Natural killer cell treated with Interleukin-12 subunit alpha and Interleukin-12 subunit beta and Interleukin-15 and Interleukin-18, amount 100 ng/mL, for 72 hours (primary cell): ENCODE measurements at places on chromosomes 2 and 18. TPM values are rescaled to one million over a fixed set of nuclear protein-coding genes. Genes with fewer than 3 reads are reported as not detected.

The BOK gene
- total RNA-seq: 2.2 TPM

DNA sequence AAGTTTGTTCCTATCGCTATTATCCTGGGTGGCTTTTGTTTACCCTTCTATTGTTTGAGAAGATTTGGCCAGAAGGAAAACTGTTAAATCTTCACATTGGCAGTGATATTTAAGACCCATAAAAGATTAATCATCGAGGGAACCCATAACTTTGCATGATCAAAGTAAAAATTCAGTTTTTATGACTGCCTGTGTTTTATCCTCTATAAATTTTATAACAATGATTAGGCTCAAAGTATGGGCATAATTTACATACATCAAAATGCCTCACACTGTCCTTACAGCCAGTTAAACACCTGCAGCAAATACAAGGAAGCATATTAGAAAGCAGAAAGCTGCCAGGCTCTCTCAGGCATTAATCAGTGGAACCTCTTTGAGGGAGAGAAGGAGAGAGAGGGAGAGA, 289.1 kb downstream of the ICOS start:
- no peak overlapping the region for H3K27ac ChIP-seq
- no peak for DNase-seq
- H3K4me1 ChIP-seq: no peaks in the 10 kb centered on the region
- no peaks in the 10 kb centered on the region for H3K36me3 ChIP-seq
- peaks cover 12% of the 10 kb centered on the region for H3K27me3 ChIP-seq

DNA sequence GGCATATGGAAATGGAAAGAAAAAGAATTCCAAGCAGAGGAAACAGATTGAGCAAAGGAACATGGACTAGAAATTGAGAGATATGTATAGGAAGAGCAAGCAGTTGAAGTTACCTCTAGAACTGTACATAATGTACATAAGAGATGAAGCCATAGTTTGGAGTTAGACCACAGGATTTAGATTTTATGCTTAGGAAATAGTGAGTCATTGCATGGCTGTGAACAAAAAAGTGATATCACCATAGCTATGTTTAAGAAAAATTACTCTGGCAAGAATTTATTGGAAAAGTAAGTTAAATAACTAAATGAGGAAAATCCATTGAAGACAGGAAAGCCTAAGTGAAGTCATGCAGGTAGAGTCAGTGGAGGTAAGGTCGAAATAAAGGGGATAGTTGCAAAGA, 99.4 kb upstream of the GALNT5 start:
- H3K4me1 ChIP-seq: no peaks in the 10 kb centered on the region
- no peak overlapping the region for H3K4me3 ChIP-seq
- DNase-seq: no peak
- H3K27ac ChIP-seq: no peak overlapping the region
- H3K36me3 ChIP-seq: no peaks in the 10 kb centered on the region

DNA sequence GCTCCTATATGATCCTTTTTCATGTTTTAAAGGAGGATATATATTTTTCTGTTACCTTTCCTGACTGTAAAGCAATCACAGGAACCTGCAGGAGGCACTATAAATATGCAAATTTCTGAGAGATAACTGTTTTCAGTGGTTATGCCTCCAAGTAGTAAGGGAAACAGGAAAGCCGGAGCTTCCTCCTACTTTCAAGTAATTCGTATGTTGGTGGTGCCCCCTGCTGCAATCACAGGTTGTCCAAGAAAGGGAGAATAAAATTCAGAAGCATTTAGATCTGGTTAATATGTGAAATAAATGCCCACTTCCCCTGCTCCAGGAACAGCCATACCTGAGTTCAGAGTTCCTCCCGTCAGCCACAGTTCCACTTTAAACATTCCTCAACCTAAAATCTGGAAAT, 12.0 kb upstream of the BCL11A start:
- H3K27ac ChIP-seq: no peak overlapping the region
- peaks cover 35% of the 10 kb centered on the region for H3K27me3 ChIP-seq
- no peaks in the 10 kb centered on the region for H3K36me3 ChIP-seq
- H3K4me1 ChIP-seq: peaks cover 3% of the 10 kb centered on the region

GRCh38 chr2:152499896-152500735, 165.1 kb downstream of the FMNL2 start:
- no peak overlapping the region for H3K27ac ChIP-seq
- H3K4me1 ChIP-seq: no peaks in the 10 kb centered on the region
- peaks cover 10% of the 10 kb centered on the region for H3K27me3 ChIP-seq
- H3K4me3 ChIP-seq: no peak overlapping the region

The DNER gene
- 0.14 TPM for total RNA-seq

- no peak for DNase-seq
- peaks cover 65% of the 10 kb centered on the region for H3K4me1 ChIP-seq
- H3K4me3 ChIP-seq: peak overlapping the region; percentile 60
Observed at GRCh38 chr2:29322011-29322410, 206.8 kb downstream of the CLIP4 start.

The ARPC2 gene
- total RNA-seq: 509 TPM

The ATP6V1B1 gene
- 7.2 TPM for total RNA-seq

GRCh38 chr2:758073-758820, 81.0 kb upstream of the TMEM18 start:
- peaks cover 29% of the 10 kb centered on the region for H3K27me3 ChIP-seq
- no peak for DNase-seq
- no peaks in the 10 kb centered on the region for H3K4me1 ChIP-seq
- no peaks in the 10 kb centered on the region for H3K36me3 ChIP-seq

DNA sequence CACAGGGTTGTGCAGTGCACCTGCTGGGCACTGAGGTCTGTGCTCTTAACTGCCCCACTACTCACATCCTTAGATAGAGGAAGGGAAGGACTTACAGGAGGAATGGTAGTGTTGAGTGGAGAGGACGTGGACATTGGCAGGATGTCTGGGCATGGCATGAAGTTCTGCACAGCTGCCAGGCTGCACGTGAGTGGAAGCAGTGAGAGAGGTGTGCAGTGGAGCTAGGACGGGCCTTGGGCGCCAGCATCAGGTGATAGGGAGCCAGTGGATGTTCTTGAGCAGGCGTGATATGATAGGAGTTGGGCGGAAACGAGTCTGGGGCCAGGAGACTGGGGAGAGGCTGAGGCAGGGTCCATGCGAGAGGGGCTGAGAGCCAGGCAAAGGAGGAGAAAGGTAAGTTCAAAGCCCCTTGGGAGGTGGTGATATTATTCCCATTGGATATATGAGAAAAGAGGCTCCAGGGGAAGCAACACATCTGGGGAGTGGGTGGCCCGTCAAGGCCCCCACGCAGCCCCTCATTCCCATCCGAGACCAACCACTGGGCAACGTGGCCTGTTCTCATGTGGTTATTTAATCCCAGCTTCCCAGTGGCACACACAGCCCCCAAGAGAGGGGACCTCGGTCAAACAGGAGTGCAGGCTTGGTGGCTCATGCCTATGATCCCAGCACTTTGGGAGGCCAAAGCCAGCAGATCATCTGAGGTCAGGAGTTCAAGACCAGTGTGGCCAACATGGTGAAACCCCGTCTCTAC, 45.7 kb upstream of the SNED1 start:
- H3K4me3 ChIP-seq: no peak overlapping the region
- H3K27me3 ChIP-seq: no peaks in the 10 kb centered on the region
- no peak overlapping the region for H3K27ac ChIP-seq
- peak; percentile 51 for DNase-seq
- no peaks in the 10 kb centered on the region for H3K4me1 ChIP-seq

DNA sequence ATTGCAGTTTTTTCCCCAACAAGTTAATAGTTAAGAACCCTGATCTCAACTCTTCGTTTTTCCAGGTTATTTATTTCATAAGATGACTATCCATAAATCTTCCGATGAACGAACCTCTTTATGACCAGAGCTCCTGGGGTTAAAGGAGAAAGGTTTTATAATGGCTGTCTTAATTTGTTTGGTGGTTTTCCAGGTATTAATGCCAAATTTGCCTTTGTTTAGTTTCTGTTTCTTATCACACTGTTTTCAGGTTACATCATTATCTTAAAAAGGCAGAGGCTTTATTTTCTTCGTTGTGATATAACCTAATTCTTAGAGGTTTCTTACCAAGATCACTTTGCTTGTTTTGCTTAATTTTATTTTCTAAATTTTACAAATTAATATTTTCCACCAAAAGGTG, 10.1 kb downstream of the ZNF638 start:
- peaks cover 7% of the 10 kb centered on the region for H3K36me3 ChIP-seq
- H3K4me3 ChIP-seq: no peak overlapping the region
- no peak overlapping the region for H3K27ac ChIP-seq
- H3K4me1 ChIP-seq: peaks cover 56% of the 10 kb centered on the region
- no peak for DNase-seq

The UGT1A5 gene
- not detected for total RNA-seq

The ERICH2 gene
- total RNA-seq: not detected

The CFC1 gene
- not detected for total RNA-seq

DNA sequence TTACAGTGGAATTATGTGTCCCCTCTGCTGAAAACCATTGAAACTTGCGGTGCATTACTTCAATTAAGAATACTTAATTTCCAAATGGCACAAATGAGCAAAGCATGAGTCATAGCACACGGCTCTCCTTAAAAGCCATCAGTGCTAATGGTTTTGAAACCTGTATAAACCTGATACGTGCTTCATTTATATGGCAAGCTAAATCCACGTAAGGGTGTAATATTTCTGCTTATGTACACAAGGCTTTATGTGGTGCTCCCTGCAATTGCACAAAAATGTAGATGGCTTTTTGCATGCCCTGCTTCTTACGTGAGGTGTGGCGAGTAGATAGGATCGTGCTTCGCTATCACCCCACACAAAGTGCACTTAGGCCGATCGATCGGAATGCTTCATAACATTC, 840.9 kb downstream of the GALR1 start:
- no peaks in the 10 kb centered on the region for H3K4me1 ChIP-seq
- H3K36me3 ChIP-seq: no peaks in the 10 kb centered on the region
- H3K27me3 ChIP-seq: no peaks in the 10 kb centered on the region
- no peak overlapping the region for H3K4me3 ChIP-seq
- no peak for DNase-seq
- no peak overlapping the region for H3K27ac ChIP-seq

The DPYSL5 gene
- total RNA-seq: not detected

DNA sequence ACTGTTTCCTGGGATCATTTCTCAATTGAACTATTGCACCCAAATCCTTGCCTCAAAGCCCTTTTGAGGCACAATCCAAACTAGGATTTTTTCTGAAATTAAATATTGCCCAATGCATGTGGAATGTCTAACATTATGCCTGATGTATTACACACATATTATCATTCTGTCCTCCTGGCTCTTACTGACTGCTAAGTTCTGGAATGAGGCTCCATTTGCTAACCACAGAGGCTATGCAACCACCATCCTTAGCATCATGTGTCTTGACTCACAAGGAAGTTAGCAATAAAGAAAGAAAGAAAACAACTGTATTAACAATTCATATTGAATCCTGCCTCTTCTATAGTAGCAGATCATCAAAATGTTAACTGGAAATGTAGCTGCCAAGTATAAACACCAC, 1142.7 kb downstream of the CNTNAP5 start:
- H3K4me3 ChIP-seq: no peak overlapping the region
- peaks cover 1% of the 10 kb centered on the region for H3K36me3 ChIP-seq
- DNase-seq: no peak
- H3K27ac ChIP-seq: no peak overlapping the region

DNA sequence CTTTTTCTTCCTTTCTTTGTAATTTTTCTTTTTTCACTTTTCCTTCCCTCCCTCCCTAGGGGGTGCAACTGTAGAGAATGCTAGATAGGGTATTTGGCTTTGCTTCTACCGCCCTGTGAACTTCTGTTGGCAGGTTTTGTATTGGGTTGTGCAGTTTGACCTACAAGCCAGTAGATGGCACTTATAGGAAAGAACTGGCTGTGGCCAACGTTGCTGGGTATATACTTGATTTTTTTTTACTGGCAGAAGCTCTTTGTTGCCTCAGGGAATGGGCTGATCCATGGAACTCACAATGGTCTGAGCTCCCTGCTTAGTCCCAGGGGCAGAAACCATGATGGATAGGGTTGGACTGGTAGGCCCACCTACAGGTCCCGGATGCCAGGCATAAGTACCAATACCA, 1019.5 kb upstream of the LRRTM1 start:
- no peak for DNase-seq
- H3K4me1 ChIP-seq: no peaks in the 10 kb centered on the region
- no peaks in the 10 kb centered on the region for H3K27me3 ChIP-seq
- H3K4me3 ChIP-seq: no peak overlapping the region

GRCh38 chr2:152676461-152676860, 40.8 kb downstream of the PRPF40A start:
- H3K4me3 ChIP-seq: no peak overlapping the region
- peaks cover 30% of the 10 kb centered on the region for H3K36me3 ChIP-seq
- H3K27ac ChIP-seq: no peak overlapping the region
- no peak for DNase-seq
- H3K4me1 ChIP-seq: no peaks in the 10 kb centered on the region

The SPATA3 gene
- total RNA-seq: 0.50 TPM

The LRP2 gene
- total RNA-seq: 0.05 TPM

The CAD gene
- 175 TPM for total RNA-seq

DNA sequence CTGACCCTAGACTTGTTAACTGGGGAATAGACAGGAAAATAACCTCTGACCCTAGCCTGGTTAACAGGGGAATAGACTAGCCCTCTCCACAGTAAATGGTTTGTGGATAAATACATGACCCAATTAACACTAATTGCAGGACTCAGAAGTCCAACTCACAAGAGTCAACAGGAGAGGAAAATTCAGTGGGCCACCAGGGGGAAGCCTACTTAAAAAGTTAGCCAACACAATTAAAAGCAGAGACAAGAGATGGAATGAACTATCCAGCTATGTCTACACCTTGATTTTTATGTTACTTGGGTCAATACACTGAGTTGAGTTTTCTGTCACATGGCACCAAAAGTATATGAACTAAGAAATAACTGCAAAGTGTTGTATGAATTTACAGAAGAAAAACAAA, 158.8 kb upstream of the SLC39A10 start:
- H3K27ac ChIP-seq: peak overlapping the region; percentile 37
- no peaks in the 10 kb centered on the region for H3K27me3 ChIP-seq
- H3K36me3 ChIP-seq: peaks cover 10% of the 10 kb centered on the region

- peaks cover 6% of the 10 kb centered on the region for H3K27me3 ChIP-seq
- H3K4me3 ChIP-seq: no peak overlapping the region
- no peak overlapping the region for H3K27ac ChIP-seq
- peaks cover 21% of the 10 kb centered on the region for H3K4me1 ChIP-seq
- no peaks in the 10 kb centered on the region for H3K36me3 ChIP-seq
- DNase-seq: no peak
Observed at GRCh38 chr2:12948231-12948960, 231.7 kb downstream of the TRIB2 start.

- DNase-seq: no peak
- H3K27ac ChIP-seq: no peak overlapping the region
- no peaks in the 10 kb centered on the region for H3K4me1 ChIP-seq
- no peak overlapping the region for H3K4me3 ChIP-seq
- no peaks in the 10 kb centered on the region for H3K27me3 ChIP-seq
- peaks cover 4% of the 10 kb centered on the region for H3K36me3 ChIP-seq
Observed at GRCh38 chr2:6336752-6337471, 528.8 kb downstream of the CMPK2 start.

GRCh38 chr2:55875434-55876135, 48.0 kb downstream of the EFEMP1 start:
- H3K4me3 ChIP-seq: no peak overlapping the region
- no peak for DNase-seq
- H3K36me3 ChIP-seq: no peaks in the 10 kb centered on the region
- no peak overlapping the region for H3K27ac ChIP-seq
- H3K27me3 ChIP-seq: peaks cover 5% of the 10 kb centered on the region
- no peaks in the 10 kb centered on the region for H3K4me1 ChIP-seq

The UBXN2A gene
- total RNA-seq: 11.2 TPM

GRCh38 chr2:63735263-63735662, 106.4 kb upstream of the UGP2 start:
- no peaks in the 10 kb centered on the region for H3K36me3 ChIP-seq
- H3K4me3 ChIP-seq: no peak overlapping the region
- H3K4me1 ChIP-seq: no peaks in the 10 kb centered on the region
- no peak overlapping the region for H3K27ac ChIP-seq

The SKOR2 gene
- not detected for total RNA-seq

GRCh38 chr2:145413261-145414030, 893.5 kb upstream of the ZEB2 start:
- peak overlapping the region; percentile 34 for H3K27ac ChIP-seq
- H3K4me1 ChIP-seq: peaks cover 29% of the 10 kb centered on the region
- no peak for DNase-seq
- peaks cover 73% of the 10 kb centered on the region for H3K27me3 ChIP-seq
- H3K36me3 ChIP-seq: peaks cover 7% of the 10 kb centered on the region
